ENCODE measurements at places on chromosomes 3 and 15. TPM values are rescaled to one million over a fixed set of nuclear protein-coding genes. Genes with fewer than 3 reads are reported as not detected.
A peak's percentile ranks its signal among the peaks of the same experiment; 100 is the strongest.

Gene CPLX3
- total RNA-seq, result not detected

- DNase-seq, result peak; percentile 77
Measured at GRCh38 chr3:53804697-53805462, 41.3 kb downstream of the CHDH start.

Gene RFC4
- total RNA-seq, result 161 TPM

DNA sequence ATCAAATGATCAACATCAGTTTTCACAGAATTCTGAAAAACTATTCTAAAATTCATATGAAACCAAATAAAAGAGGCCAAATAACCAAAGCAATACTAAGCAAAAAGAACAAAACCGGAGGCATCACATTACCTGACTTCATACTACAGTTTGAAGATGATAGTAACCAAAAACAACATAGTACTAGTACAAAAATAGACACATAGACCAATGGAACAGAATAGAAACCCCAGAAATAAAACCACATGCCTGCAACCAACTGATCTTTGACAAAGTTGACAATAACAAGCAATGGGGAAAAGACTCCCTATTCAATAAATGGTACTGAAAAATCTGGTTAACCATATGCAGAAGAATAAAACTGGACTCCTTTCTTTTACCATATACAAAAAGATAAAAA is 75.7 kb upstream of the FXR1 start:
- no peak for DNase-seq

Gene ISL2
- total RNA-seq, result 3.4 TPM

DNA sequence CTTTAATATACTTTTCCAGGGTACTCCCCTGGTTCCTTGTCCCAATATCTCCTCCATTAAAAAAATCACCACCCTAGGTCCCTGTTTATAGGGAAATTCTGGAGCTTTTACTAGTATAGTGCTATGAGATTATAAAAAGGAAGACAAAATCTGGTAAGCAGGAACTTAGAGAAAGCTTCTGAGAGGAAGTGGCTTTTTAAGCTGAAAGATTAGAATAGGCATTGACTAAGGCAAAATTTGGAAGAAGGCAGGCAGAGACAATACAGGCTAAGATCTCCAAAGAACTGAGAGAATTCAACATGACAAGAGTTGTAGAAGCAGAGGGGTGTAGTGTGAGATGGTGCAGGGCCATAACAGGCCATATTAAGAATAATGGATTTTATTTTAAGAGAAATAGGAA is 25.8 kb downstream of the SGO1 start:
- no peak for DNase-seq

DNA sequence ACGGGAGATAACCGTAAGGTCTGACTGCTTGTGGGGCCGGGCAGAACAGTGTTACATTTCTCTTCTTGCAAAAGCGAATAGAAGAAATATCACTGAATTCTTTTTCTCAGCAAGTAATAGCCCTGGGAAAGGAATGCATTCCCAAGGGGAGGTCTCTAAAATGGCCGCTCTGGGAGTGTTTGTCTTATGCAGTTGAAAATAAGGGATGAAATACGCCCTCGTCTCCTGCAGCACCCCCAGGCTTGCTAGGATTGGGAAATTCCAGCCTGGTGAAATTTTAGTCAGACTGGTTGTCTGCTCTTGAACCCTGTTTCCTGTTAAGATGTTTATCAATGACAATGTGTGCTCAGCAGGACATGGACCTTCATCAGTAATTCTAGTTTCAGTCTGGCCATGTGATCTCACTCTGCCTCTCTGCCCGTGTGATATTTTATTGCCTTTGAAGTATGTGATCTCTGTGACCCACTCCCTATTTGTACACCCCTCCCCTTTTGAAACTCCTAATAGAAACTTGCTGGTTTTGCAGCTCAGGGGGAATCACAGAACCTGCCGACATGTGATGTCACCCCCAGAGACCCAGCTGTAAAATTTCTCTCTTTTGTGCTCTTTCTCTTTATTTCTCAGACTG is 715.6 kb downstream of the ROBO1 start:
- DNase-seq, result no peak

GRCh38 chr15:91981821-91982800 is 128.6 kb downstream of the SLCO3A1 start:
- peak; percentile 32 for DNase-seq

Gene SEMA3B
- total RNA-seq, result 5.6 TPM

DNA sequence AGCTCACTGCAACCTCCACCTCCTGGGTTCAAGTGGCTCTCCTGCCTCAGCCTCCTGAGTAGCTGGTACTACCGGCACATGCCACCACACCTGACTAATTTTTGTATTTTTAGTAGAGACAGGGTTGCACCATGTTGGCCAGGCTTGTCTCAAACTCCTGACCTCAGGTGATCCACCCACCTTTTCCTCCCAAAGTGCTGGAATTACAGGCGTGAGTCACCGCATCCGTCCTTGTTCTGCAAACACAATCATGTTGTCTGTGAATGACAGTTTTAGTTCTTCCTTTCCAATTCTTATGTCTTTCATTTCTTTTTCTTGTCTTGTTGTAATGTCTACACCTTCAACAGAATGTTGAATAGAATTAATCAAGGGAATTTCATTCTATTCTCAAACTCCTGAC is 16.3 kb upstream of the SMCO1 start:
- DNase-seq, result no peak

Gene RAB5A
- total RNA-seq, result 85.1 TPM

DNA sequence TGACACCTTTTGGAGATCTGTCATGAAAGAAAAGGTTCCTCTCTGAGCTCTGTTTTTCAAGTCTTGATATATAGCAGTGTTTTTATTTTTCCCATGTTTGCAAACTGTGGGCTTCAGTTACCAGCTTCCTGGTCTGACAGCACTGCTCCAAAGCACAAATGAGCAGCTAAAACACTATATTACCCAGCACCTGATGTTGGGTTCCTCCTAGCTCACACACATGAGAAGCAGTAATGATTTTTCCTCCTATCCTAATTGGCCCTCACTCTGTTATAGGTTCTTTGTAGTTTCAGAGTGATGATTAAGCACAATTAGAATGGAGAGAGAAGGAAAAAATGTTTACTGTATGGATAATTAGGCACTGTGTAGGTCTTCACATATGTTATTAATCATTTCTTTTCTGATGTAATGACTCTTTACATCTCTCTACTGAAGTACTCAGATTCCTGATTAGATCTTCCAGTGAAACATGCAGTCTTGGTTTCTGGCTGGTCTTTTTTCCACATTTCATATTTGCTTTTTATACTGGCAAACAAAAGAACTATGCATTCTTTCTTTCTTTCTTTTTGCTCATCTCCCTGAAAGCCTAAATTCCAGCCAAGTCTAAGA is 939.7 kb downstream of the NSUN3 start:
- DNase-seq, result no peak

- DNase-seq, result no peak
Measured at GRCh38 chr3:24400015-24400414, 94.6 kb downstream of the THRB start.

GRCh38 chr3:151635905-151636304 is 97.8 kb upstream of the AADACL2 start:
- DNase-seq, result no peak

GRCh38 chr3:107897471-107898061 is 193.3 kb downstream of the CD47 start:
- no peak for DNase-seq

GRCh38 chr3:139117136-139117675 is 72.5 kb upstream of the PRR23C start:
- DNase-seq, result peak; percentile 51

DNA sequence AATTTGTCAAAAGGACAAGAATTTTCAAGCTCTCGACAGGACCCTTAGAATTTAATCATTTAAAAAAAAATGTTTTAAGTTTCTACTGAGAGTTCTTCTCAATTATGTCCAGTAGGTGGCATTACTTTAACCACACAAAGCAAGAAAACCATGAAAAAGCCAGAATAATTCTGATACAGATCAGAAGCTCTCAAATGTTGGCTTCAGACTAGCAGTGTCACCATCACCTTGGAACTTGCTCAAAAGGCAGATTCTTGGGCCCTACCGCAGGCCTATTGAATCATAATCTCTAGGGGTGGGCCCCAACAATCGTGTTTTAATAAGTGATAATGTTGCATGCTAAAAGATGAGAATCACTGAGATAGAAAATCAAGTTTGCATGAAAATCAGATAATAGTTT is 99.5 kb upstream of the KCNMB2 start:
- peak; percentile 65 for DNase-seq

Gene SLC51A
- total RNA-seq, result not detected

DNA sequence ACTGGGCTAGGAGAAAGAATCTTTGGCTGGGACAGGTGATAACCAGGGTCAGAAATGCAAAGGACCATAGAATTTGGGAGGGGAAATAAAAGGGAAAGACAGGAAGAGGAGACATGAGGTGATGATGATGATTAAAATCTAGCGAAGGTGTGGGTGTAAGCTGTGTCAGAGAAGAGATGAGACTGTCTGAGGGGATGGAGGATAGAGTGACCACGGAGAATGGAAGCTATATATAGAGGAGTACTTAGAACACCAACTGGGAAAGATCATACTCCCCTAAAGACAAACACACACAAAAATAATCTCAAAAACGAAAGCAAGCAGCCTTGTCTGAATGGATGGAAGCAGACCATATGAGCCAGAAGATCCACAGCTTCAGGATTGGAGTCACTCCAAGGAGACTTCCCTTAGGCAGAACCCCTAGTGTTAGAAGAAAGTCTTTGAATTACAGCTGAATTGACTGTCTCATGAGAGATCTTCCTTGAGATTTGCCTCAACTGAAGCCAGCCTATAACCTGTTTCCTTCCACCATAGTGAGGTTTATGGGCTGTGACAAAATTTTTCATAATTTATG is 115.2 kb upstream of the DAZL start:
- peak; percentile 40 for DNase-seq

- peak; percentile 63 for DNase-seq
Measured at GRCh38 chr3:99084826-99085225, 183.3 kb upstream of the DCBLD2 start.

Gene SAMD7
- total RNA-seq, result not detected

Gene GPR171
- not detected for total RNA-seq

DNA sequence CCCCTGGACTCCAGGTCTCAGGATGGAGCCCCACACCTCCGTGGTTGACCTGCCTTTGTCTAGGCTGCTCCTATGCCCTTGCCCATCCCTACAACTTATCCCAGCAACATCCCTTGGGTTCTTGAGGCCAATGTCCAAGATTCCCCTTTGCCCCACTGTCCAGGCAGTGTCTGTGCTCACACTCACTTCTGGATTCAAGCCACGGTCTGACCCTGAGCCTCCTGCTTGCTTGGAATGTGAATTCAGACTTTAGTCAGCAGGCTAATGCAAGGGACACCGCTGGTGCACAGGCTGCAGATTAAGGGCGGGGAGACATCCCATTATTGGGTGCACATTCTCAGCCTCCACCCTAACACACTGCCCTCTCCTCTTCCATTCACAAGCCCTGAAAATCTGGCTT is 154.1 kb downstream of the WNT5A start:
- no peak for DNase-seq

Gene FBN1
- 208 TPM for total RNA-seq

GRCh38 chr3:46406788-46407611 is at the start of the genes CCR5AS and CCRL2:
Gene CCR5AS, minus strand, starts transcription at chr3:46407066.
Gene CCRL2, plus strand, starts transcription at chr3:46407259. Its CDS starts 821 bp downstream, at chr3:46408080.
- DNase-seq, result peak; percentile 84

DNA sequence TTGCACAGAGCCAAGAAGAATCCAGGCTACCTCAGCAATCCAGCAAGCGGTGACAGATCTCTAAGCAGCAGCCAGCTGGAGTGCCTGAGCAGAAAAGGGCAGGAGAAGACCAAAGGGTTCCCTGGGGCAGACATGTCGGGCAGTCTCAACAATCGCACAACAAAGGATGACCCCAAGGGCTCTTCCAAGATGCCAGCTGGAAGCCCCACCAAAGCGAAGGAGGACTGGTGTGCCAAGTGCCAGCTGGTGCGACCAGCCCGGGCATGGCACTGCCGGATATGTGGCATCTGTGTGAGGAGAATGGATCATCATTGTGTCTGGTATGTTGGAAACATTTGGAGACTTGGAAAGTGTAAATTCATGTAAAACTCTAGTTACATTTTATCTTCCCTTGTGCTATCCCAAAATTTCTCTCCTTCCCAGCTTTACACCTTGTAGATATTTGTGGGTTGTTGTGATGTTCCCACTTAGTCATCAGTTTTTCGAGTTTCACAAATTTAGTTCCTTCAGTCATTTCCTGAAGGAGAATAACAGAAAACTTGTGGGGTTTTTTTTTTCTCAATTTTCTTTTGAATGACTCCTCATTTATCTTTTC is 6.4 kb downstream of the ZDHHC23 start:
- peak; percentile 6 for DNase-seq

DNA sequence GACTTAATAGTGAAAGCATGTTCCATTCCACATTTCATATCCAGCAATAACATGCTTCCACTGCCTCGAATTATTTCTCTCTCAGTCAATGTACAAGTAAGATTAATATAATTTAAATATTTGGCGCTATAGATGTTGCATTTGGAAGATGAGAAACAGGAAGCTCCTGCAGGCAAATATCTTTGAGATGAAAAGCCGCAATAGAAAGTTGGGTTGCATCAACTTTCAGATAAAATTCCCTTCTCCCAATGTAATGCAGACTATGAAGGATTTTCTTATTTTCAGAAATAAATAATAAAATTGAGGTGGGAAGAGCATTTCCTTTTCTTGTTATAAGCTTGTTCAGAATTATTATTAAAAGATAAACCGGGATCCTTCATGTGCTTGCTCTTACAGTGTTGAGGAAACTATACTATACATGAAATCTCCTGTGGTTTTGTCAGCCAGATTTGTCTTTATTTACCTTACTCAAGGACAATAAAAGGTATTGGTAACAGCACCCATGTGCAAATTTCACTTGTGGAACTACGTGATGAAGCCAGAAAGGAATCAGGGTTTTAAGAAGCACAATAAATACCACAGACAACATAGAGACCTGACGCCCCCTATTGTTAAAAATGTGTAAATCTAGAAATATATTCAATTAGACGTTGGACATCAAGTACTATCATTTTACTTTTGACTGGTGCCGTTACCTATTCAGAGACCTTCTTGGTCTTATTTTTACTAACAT is 307.0 kb downstream of the ARPP21 start:
- peak; percentile 29 for DNase-seq

- DNase-seq, result peak; percentile 98
Measured at GRCh38 chr3:11118181-11118682, 36.1 kb upstream of the HRH1 start.

GRCh38 chr15:76057332-76058000 is 2.3 kb upstream of the TMEM266 start:
- peak; percentile 36 for DNase-seq

- DNase-seq, result no peak
Measured at GRCh38 chr3:47520756-47521155, 7.2 kb upstream of the ELP6 start.

GRCh38 chr15:88704791-88705768 is 66.3 kb downstream of the ISG20 start:
- peak; percentile 52 for DNase-seq
